ENCODE measurements at places on chromosomes 6 and 20.
A peak's percentile ranks its signal among the peaks of the same experiment; 100 is the strongest.

DNA sequence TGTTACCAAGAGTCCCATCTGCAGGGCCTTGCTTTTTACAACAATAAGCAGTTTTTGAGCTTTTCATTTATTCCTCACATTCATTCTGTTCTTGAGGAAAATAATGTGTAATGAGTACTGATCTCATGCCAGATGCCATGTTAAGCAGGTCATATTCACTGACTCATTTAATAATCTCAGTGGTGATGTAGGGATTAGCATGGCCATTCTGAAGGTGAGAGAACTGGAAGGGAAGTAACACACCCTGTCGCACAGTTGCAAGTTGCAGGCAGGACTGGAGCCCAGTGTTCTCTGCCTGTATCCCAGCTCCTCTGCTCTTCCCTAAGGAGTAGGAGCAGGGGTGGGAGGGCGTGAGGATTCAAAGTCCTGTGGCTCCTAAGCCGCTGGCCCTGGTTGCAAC lies 5.6 kb downstream of the PCIF1 start:
- no peak for DNase-seq

GRCh38 chr20:45052698-45053429 lies 48.1 kb downstream of the KCNS1 start:
- peak; percentile 97 for DNase-seq

DNA sequence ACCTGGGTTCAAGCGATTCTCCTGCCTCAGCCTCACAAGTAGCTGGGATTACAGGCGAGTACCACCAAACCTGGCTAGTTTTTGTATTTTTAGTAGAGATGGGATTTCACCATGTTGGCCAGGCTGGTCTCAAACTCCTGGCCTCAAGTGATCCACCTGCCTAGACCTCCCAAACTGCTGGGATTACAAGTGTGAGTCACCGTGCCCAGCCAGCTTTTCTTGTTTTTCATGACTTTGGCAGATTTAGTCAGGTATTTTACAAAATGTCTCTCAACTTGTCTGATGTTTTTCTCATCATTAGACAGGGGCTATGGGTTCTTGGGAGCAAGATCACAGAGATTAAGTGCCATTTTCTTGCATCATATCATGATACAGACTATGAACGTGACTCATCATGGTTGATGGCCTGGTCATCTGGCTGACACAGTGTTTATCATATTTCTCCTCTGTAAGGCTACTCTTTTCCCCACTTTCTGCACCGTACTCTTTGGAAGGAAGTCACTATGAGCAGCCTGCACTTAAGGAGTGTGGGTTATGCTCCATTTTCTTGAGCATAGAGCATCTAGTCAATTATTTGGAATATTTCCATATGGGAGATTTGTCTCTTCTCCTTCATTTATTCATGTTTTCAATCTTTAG lies 67.8 kb downstream of the RNF182 start:
- no peak for DNase-seq

GRCh38 chr6:68391953-68392352 lies 243.1 kb upstream of the ADGRB3 start:
- DNase-seq, result no peak

DNA sequence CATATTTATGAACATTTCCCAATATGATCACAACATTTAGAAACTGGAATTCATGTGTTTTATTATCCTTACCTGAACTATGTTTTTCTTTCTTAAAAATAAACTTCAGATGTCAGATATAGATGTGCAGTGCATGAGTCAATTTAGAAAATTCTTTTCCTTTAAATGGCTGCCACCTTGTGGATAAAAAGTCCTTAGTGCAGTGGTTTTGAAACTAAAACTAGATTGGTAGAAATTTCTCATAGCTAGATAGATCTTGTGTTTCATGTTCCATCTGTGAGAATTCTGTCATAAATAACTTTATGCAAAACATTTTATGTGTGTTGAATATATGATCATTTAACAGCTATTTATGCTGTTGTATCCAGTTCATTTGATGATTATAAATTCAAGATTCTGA lies 134.9 kb downstream of the KLHL32 start:
- DNase-seq, result no peak

DNA sequence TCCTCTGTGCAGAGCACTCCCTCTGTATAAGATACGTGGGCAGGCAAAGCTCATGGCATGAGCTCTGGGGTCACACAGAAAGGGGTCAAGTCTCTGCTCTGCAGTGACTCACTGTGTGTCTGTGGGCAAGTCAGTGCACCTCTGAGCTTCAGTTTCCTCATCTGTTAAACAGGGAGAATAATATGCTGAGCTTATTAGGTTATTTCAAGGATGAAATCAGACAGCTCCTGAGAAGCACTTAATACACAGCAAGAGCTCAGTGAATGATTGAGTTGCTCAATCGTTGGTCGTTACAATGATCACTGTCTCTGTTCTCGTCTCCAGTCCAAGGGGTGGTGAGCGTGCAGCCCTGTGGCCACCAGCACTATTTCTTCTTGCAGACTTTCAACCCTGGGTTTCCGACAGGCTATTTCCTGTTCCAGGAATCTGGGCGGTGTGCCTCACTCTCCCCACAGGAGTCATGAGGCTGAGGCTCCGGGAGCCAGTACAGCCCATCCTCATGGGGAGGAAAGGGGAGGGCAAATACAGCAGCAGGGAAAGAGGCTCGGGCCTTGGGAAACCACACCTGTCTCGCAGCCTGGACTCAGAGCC lies 28.9 kb downstream of the KIAA1755 start:
- no peak for DNase-seq
